T-helper 17 cell (primary cell): ENCODE measurements at places on chromosomes 7 and 10.

DNA sequence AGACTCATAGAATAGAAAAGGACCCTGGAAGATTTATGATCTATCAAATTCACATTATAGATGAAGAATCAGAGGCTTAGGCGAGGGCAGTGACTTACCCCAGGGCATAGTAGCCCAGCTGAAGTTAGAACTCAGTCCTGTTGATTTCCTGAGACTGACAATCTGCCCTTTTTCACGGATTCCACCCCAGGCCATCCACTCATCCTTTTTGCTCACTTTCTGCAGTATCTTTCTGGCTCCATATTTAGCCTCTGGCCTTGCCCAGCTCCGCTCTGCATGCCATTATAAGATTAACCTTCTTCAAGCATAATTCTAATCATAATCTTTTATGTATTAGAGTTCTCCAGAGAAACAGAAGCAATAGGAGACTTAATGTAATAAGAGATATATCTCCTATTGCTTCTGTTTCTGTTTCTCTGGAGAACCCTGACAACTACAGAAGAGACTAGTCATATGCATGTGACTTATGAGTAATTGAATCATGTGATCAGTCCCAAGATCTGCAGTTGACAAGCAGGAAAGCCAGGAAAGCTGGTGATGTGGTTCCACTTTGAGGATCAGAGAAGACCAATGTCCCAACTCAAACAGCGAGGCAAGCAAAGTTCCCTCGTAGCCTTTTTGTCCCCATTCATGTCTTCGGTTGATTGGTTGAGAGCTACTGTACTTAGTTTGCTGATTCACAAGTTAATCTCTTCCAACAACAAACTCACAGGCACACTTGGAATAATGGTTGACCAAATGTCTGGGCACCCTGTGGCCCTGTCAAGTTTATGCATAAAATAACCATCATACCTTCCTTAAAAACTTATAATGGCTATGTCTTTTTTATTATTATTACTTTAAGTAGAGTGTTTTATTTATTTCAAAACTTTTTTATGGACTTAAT is 412.1 kb downstream of the SUGCT start:
- DNase-seq: no peak

DNA sequence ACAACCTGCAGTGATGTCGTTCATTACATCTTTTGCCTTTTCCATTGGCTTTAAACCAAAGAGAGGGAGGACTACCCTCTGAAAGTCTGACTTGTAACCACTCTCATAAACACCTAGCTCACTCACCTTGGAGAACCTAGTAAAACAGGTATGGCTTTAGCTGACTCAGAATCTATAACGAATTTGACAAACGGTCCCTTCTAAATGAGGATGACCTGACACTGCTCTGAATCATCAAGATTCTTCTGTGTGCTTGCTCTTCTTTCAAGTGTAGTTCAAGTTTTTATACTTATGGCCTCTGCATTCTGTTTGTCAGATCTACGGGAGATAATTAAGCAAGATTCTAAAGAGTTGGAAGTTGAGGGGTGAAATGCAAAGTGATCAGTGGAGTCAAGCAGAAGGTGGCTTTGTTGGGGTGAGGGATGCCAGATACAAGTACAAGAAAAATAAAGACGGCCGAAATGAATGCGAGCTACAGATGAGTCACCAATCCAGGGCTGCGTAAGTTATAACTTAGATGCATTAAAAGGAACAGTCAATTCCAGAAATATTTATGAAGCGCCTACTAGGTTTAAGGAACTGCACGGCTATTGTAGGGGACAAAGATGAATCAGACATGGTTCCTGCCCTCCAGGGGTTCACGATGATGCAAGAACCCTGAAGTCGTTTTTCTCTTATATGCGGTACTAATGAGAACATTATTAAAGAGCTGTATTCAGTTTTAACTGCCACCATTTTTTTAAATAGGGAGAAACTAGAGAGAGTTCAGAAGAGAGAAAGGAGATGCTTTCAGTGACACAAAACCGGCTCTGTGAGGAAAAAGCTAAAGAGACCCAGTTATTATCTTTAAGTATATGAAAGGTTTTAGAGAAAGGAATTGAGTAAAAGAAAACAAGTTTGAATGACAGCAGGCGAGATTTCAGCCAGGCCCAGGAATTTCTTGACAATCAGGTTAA is 6.5 kb downstream of the HIPK2 start:
- DNase-seq: no peak

GRCh38 chr7:95684037-95684436 is 87.7 kb upstream of the PDK4 start:
- no peak for DNase-seq

DNA sequence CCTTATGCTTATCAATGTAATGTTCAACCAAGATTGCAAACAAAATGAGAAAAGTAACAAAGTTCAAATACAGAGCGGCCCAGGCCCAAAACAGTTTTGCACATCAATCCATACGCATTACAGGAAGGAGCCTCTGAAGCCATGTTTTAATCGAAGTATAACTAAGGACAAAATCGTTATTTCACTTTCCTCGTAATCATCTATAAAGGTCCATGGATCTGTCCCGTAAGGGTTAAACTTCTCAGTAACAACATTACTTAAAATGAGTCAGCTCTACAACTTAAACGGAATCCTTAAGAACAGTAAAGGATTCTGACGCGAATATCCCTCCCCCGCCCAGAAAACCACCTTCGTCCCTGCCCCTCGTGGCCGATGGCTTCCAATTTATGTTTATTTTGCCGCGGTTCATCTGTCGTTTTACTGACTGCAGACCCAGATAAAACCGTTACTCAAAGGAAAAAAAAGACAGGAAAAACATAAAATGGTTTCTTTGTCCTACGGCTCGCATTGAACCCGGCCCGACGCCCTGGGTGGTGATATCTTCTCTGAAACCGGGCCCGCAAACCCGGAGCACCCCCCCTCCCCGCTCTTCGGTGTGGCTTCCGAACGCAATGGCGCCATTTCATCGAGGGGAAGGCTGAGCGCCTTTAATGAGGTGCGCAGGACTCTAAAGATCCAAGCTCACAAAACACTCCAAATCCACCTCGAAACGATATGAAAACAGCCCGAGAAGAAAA is 1.1 kb downstream of the HNRNPA2B1 start:
- DNase-seq: peak; percentile 55

DNA sequence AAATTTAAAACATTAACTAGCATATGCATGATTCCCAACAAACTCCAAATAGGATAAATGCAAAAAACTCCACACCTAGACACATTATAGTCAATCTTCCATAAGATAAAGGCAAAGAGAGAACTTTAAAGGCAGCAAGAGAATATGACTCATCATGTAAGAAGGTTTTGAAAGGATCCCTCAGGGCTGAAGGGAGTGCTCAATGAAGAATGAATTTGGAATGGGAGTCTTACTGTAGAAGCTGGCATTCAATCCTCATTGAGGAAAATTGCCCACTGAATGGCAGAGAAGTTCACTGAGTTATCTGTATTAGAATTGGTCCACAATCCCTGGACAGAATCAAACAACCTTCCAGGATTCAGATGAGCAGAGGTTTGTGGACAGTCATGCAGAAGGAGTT is 26.1 kb upstream of the ZNF365 start:
- DNase-seq: no peak

DNA sequence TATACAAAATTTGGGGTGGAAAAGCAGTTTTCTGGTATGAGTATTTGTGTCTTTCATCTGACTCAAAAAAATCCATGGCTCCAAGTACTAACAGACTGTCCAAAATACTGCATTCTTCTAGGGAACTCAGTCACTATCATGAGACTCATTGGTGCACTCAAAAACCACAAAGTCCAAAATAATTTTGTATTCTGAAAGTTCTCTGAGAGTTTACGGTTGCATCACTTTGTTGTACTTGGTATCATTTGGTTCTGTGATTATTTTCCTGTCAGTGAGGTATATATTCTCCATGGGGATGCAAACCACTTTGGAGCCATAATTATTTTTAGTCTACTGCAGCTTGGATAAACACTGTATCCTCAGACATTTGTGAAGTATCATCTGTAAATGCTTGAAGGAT is 28.0 kb upstream of the CABCOCO1 start:
- no peak for DNase-seq
